ENCODE measurements at places on chromosomes 7 and 10. TPM values are rescaled to one million over a fixed set of nuclear protein-coding genes. Genes with fewer than 3 reads are reported as not detected.

ZNF853 gene
- 2.0 TPM for total RNA-seq

ITGA8 gene
- not detected for total RNA-seq

CRYGN gene
- not detected for total RNA-seq

TACR2 gene
- total RNA-seq, result 0.10 TPM

C10orf62 gene
- total RNA-seq, result not detected

ZNF33B gene
- 6.5 TPM for total RNA-seq

CCL24 gene
- total RNA-seq, result not detected

TMEM213 gene
- not detected for total RNA-seq

NEUROG3 gene
- total RNA-seq, result not detected

MBL2 gene
- not detected for total RNA-seq

CALHM3 gene
- 0.20 TPM for total RNA-seq

GSAP gene
- total RNA-seq, result 2.9 TPM

SLC29A3 gene
- 24.4 TPM for total RNA-seq

PLAC9 gene
- not detected for total RNA-seq

C10orf143 gene
- total RNA-seq, result 0.27 TPM

HPSE2 gene
- total RNA-seq, result not detected

EBF3 gene
- 0.20 TPM for total RNA-seq

CLCN1 gene
- not detected for total RNA-seq

CPA4 gene
- 4.7 TPM for total RNA-seq

SLC18A3 gene
- total RNA-seq, result not detected

KCNIP2 gene
- total RNA-seq, result 0.82 TPM

INTS15 gene
- total RNA-seq, result 24.4 TPM

ST8SIA6 gene
- total RNA-seq, result 0.13 TPM

HMX3 gene
- total RNA-seq, result not detected

PON1 gene
- 0.64 TPM for total RNA-seq

NEBL gene
- 8.5 TPM for total RNA-seq

ANXA8L1 gene
- 98.4 TPM for total RNA-seq

All from A549 treated with GW870086 at 1 μM for 4 hours (cell line).